ENCODE measurements at places on chromosomes 5 and 9.

GRCh38 chr5:10892147-10892910 is 131.3 kb upstream of the DAP start:
- DNase-seq = no peak

- DNase-seq = peak; percentile 24
Measured at GRCh38 chr5:159403906-159404681, 73.8 kb upstream of the IL12B start.

GRCh38 chr5:173679909-173680630 is 63.6 kb upstream of the BOD1 start:
- no peak for DNase-seq

DNA sequence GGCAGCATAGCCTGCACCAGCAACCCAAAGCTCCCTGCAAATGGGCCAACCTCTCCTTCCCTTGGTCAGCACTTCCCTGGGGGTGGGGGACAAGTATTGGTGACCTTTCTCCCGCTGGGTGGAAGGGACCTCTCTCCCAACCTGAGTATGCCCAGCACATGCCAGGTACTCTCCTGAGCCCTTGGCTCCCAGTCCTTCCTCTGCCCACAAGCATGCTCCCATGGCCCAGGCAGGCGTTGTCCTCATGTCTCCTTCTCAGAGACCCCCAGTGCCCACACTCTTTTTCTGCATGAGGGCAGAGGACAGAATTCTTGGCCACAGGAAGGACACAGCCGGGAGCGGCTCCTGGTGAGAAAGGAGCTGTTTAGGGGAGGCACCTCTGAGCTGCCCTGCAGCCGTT is 60.3 kb downstream of the PHF2 start:
- no peak for DNase-seq

DNA sequence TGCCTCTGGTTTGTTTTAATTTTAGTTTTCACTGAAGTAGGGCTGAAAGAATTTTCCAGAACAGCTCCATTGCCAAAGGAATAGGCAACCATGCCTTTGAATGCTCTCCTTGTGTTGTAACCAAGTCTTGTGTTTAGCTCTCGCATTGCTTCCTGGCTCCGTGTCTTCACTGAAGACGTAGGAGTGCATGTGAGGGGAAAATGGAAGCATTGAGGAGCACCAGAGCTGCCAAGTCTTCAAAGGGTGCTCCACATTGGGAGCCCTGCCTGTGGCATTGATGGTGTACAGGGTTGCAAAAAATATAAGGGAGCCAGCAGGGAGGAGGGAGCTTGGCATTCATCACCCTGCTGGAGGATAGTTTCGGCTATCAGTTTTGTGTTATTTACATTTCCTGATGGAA is 86.6 kb downstream of the NTRK2 start:
- DNase-seq = no peak

All from NCI-H526 (cell line).